ENCODE measurements at places on chromosomes 4 and X. TPM values are rescaled to one million over a fixed set of nuclear protein-coding genes. Genes with fewer than 3 reads are reported as not detected.

DNA sequence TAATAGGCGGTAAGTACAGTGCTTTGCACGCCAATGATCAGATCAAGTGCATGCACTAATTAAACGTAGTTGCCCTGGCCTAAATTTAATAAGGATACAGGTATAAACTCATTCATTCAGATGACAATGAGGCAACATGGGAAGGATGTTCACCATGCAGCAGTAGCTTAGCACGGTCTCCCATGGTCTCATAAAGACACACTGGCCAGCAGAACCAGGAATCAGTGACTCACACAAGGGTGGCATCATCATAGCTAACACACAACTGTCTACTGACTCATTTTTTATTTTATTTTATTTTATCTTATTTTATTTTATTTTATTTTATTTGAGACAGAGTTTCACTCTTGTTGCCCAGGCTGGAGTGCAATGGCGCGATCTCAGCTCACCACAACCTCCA is 42.7 kb downstream of the TMEM156 start:
- H3K4me3 ChIP-seq, result no peak overlapping the region
- DNase-seq, result no peak
- no peaks in the 10 kb centered on the region for H3K4me1 ChIP-seq
- H3K27me3 ChIP-seq, result no peaks in the 10 kb centered on the region
- H3K36me3 ChIP-seq, result no peaks in the 10 kb centered on the region

- H3K27ac ChIP-seq, result no peak overlapping the region
- H3K27me3 ChIP-seq, result no peaks in the 10 kb centered on the region
- no peaks in the 10 kb centered on the region for H3K4me1 ChIP-seq
- DNase-seq, result no peak
These were observed 79.7 kb downstream of the VMA21 start for GRCh38 chrX:151476604-151477303.

The TAF7L gene
- total RNA-seq, result not detected

The LANCL3 gene
- 1.7 TPM for total RNA-seq

The MSANTD1 gene
- total RNA-seq, result not detected

The XG gene
- total RNA-seq, result 1.3 TPM
